ENCODE measurements at places on chromosomes 7 and 10.

DNA sequence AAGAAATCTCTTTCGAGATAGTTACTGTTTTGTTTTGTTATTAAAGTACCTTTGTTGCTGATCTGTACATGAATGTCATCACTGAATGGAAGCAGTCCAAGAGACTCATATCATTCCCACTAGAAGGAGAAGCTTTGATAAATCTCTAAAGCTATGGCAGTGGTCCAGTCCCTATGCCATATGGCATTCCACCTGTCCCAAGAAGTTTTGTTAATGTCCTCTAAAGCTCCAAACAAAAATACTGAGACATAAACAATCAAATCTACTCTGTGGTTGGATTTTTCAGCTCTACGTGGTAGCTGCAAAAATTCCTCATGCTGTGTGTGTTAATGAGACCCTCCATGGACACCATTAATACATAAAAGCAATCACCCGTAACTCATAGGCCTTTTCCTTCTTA, 94.1 kb downstream of the LRRN3 start:
- no peak for DNase-seq

- peak; percentile 85 for DNase-seq
Measured at GRCh38 chr10:122142641-122143237, 128.4 kb upstream of the BTBD16 start.

GRCh38 chr10:29710128-29710527, 75.4 kb upstream of the SVIL start:
- no peak for DNase-seq

GRCh38 chr7:78487464-78487863, 688.9 kb downstream of the PHTF2 start:
- DNase-seq = no peak

- DNase-seq = no peak
Measured at GRCh38 chr10:61108915-61109314, 164.9 kb upstream of the RHOBTB1 start.

DNA sequence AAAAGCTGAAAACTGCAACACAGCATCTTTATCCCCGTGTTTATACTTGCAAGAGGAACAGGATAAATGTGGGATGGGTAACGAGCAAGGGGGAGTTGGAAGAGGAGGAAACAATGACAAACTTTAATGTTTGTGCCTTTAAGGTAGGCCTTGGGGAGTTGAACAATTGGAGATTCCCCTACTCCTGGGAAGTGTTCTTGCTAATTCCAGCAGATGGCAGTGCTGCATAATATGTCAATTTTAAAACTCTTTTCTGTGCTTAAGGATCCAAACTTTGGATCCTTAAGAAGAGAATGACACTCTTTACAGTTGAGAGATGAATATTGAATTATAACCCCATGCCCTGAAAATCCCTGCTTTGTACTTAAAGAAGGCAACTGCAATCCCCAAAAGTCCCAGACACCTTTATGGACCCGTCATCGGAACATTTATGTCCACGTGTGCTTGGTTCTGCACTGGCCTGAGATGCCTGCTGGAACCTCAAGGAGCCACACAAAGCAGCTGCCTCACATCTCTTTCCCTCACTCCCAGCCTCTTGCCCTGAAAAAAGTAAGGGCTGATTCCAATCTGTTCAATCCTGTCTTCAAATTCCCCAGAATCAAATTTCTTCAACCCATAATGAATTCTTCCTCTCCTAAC, 12.0 kb downstream of the IFIT5 start:
- DNase-seq = peak; percentile 53

DNA sequence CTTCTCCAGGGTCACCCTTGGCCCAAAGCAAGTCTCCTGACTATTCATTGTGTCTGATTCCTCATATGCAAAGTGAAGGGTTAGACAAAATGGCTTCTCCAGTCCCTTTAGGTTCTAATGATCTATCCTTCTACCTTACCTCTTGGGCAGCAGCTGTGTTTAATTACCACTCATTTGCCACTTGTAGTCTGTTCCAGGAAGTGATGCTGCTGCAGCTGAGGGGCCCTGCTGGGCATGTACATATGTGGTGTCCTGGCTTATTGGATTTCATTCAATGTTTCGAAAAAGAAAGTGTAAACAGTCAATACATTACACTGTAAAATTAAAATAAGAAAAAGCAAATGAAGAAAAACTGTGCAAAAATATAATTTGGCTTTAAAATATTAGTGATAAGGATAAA, 36.6 kb downstream of the SCIN start:
- no peak for DNase-seq

DNA sequence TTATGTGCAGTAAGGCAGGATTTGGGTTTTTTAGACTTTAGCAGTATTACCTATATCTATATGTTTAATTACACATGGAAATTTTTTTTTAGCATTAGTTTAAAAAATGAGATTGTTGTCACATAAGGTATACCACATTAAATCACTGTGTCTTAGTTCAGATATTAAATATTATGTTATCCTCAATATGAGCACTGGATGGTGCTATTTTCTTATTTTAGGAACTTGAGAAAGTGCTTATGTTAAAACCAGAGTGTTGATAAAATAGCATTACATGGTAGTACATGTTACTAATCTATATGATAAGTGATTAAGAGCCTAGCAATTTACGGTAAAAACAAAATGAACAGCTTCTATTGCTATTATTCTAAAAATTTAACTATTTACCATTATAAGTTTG, 28.8 kb downstream of the MIOS start:
- peak; percentile 5 for DNase-seq

DNA sequence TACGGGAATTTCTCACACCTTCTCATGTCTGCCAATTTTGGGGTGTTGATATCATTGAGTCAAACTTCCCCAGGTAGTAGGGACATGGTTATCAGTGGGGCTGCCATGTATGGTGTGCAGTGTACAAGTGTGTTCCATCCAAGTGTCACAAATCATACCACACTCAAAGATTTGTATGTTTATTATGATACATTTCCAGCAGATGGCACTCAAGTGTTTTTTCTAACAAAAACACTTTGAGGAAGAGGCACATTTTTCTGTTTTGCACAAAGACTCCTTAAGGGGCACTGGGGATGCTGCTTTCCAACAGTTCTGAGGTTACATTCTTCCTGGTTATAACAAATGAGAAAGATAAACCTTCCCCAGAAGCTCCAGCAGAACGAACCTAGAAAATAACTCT, 414.5 kb downstream of the REEP3 start:
- peak; percentile 26 for DNase-seq

- DNase-seq = no peak
Measured at GRCh38 chr10:126843299-126843934, 61.8 kb upstream of the DOCK1 start.

DNA sequence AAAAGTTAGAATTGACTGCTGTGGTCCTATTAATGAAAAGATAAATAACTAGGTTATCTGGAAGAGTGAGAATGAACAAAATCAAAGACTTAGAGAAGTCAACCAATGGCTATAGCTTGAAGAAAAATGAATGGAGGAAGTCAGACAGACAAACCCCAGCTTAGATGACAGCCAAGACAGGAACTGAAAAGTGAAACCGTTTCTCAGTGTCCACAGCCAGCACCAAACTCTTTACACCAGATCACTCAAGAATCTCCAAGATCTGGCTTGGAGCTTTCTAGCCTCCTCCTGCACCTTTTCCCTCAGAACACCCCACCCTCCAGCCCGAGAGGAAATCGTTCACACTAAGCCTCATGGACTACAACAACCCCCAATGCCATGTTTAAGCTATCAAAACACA, 167.0 kb downstream of the SFMBT2 start:
- no peak for DNase-seq

GRCh38 chr7:17069146-17069545, 187.4 kb upstream of the AGR3 start:
- DNase-seq = no peak

DNA sequence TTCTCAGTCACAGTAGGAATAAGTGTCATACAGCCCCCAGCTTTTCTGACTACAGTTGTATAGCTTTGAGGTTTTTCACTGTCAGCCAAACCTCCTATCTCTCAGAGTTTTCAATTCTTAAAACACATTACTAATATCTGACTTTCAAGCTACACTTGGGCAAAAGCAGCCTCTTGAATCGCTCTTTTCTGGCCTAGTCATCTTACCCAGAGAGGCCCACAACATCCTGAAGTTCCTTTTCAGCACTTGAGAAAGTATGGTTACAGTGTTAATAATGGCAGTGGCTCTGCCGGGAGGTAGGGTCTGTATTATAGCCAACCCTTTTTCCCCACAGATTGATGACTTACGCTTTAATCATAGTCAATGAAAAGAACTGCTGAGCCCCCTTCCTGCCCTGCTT, 181.0 kb downstream of the LRRC4 start:
- no peak for DNase-seq

DNA sequence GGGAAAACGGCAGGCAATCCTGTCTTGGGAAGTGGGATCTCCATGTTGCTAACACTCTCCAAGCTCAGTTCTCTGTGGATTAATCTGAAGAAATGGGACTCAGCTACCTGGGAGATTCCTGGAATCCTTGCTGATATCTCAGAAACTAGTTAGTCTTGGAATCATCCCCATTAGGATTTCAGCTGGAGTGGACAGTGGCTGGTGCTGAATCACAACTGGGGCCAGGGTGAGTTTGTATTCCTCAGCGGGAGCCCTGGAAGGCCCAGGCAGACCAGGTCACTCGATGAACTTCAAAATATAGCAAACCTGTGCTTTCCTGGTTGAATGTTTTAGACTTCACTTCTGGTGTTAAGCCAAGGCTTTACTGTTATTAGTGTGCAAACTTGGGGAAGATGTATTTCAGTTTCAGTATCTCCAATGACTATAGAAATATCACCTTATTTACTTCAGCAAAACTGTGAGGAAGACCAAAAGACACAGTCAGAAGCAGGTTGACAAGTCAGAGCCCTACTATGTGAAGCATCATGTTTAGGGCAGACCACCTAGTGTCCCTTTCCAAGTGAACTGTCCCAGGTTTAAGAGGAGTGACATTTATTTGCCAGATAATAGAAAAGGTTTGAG, 126.1 kb downstream of the AOAH start:
- DNase-seq = no peak

GRCh38 chr10:60003651-60004523, 97.5 kb upstream of the CCDC6 start:
- DNase-seq = no peak

- DNase-seq = no peak
Measured at GRCh38 chr7:155589001-155589980, 42.9 kb upstream of the CNPY1 start.

DNA sequence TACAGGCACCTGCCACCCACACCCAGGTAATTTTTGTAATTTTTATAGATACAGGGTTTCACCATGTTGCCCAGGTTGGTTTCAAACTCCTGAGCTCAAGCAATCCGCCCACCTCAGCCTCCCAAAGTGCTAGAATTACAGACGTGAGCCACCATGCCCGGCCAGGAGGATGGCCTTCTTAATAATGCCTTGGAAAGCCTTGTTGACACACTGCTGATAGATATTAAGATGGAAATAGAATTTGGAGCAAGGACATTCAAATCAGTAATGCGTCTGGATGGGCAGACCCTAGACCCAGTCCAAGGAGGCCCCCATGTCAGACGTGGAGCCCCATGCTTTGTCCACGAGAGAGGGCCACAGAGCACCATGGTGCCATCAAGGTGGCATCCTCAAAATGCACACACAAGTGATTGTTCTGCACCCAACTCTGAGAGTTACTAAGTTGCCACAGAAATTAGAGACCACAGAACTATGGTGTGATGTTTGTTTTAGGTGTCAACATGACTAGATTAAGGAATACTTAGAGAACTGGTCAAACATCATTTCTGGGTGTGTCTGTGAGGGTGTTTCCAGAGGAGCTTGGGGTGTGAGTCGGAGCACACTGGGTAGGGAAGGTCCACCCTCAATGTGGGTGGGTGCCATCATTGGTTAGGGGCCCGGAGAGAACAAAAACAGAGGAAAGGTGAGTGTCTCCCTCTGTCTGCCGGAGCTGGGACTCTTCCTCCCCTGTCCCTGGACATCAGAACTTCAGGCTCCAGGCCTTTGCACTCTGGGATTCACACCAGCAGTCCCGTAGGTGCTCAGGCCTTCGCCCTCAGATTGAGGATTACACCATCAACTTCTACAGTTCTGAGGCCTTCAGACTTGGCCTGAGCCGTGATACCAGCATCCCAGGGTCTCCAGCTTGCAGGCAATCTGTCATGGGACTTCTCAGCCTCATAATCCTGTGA, 34.5 kb downstream of the EBF3 start:
- no peak for DNase-seq

GRCh38 chr10:107433605-107434004, 269.1 kb upstream of the SORCS1 start:
- DNase-seq = no peak

DNA sequence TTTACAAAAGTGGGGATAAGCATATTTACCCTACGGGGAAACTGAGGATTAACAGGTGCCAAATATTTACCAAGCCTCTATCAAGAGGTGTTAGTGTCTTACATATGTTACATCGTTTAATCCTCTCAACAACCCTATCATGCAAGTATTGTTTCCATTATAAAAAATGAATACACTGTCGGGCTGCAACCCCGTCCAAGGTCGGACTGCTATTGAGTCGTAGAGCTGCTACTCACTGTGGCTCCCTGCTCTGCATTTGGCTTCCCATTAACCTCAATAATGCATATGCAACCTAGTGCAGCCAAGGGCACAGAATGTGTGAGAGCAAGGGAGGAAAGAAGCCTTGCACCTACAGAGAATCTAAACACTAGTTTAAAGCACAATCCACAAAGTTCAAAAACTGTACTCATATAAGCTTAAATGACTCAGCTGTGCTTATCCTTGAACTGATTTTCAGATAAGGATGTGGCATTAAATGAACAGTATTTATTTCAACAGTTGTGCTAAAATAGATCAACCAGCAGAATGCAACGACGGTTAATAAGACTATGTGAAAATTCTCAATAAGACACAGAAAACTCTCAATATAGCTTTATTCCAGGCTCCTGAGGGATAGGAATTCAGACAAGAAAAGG, 49.9 kb downstream of the UBE2H start:
- no peak for DNase-seq

GRCh38 chr10:112826018-112826697, 123.9 kb upstream of the TCF7L2 start:
- DNase-seq = no peak

DNA sequence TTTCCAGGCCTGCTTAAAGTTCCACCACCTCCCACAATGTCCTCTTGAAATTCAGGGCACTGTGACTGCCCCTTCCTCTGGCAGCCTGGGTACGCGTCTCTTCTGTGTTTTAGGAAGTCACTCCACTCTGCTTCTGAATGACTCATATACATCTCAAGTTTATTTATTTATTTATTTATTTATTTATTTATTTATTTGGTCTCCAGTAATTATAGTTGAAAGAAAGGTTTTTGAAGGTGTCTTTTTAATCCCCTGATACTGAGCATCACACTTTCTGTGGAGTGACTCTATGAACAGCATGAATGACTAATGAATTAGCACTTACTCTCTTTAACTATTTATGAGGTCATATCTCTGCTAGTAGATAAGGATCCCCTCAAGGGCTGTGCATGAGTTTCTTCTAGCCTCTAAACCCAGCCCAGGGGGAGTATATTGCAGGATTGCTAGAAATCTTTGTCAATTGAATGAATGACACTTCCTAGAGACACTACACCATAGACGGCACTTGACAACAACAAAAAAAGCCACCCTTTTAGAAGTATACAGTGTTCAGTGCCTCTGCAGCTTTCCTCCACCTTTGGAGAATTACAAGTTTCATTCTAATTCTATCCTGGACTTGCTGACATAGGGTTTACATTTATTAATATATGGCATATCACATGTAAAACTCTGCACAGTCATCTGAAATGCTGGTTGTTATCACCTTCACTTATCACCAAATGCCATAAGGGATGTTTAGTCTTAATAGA, 2.1 kb downstream of the MACC1 start:
- no peak for DNase-seq

All from HEK293T (cell line).